ENCODE measurements at places on chromosomes 16 and 17.

DNA sequence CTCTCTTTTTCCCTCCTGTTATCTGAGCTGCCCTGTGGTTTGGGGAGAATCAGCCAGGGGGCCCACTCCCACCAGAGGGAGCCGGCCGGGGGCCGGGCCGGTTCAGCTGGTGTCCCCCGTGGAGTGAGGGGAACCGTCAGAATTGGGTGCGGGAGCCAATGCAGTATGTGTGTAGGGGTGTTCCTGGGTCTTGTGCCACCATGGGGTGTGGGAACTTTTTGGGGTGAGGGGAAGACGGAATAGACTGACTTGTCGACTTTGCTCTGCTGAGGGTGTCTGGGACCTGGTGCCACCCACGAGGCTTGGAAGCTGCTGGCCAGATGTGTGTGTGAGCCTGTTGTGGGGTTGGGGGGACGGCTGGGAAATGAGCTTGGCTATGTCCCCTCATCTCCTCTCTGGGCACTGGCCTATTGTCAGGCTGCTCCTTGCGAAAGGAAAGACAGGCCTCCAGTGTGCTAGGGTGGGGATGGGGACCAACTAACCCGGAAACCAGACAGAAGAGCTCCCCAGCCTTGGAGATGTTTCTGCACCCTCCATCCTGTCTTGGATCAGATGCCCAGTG, 9.9 kb downstream of the RARA start:
- DNase-seq, result peak; percentile 72

DNA sequence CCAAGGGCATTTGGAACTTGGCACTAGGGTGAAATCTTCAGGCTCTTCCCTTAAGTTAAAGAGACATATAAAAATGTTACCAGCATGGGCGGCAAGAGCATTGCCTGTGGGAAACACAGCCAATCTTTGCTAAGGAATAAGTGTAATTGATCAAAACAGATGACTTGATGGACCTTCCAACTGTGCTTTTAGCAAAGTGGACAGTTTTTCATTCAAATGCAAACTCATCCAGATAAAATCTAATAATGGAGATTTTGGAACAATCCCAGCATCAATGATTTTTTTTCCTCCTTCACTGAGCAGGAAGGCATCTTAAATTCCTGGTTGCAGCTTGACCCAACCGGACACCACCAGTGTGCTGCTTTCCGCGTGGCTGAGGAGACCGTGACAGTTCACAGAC, 42.9 kb upstream of the BHLHA9 start:
- DNase-seq, result no peak

DNA sequence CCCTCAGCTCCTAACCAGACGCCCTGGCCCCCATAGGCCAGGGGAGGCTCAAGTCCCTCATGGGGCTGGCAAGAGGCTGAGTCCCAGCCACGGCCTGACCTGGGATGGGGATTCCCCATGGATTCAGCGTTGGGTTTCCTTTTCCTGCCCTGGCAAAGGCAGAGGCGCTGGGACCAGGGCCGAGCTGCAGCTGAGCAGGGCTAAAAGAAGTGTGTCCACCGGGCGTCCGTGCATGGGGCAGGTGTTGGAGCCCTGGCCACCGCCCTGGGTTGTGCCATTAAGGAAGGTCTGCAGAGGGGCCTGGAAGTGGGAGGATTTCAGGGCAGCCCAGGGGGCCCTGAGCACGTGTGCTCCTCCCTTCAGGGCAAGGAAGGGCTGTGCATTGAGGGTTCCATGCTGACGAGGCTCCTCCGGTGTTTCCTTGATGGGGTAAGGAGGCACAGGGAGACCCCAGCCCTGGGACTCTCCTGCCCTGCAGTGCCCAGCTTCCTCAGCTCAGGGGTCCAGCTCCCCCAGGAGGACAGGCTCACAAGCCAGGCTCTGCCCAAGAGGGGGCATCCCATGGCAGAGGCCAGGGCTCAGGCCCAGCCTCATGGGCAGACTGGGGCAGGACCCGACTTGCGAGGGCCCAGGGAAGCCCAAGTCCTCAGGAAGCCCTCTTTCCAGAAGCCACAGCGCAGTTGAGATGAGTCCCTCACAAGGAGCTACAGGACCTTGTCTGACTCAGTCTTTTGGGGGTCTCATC, 10.1 kb downstream of the TBC1D26 start:
- DNase-seq, result no peak

DNA sequence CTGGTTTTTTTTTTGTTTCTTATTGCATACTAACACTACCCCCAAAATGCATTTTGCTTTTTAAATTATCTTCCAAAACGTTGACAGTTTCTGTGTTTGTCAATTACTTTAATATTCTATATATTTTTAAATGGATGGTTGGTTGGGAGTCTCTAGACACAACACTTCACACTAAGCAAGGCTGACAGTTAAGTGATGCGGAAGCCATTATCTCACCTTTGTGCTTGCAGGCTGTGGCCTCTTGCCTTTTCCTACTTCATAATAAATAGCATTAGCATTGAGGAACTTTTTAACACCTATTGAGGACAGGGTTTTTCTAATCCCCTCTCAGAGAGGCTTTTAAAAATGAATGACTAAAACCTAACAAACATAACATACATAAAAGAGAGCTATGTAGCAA, 280.8 kb upstream of the TBX2 start:
- DNase-seq, result no peak

GRCh38 chr16:2905988-2906387, 5.7 kb upstream of the FLYWCH1 start:
- DNase-seq, result no peak

Measured in suprapubic skin (tissue), 4 donors.